ENCODE measurements at places on chromosomes 16 and 17.

GRCh38 chr17:6422654-6423241, 12.2 kb downstream of the AIPL1 start:
- DNase-seq: no peak

- DNase-seq: no peak
Measured at GRCh38 chr17:76333673-76334505, 19.8 kb downstream of the PRPSAP1 start.

DNA sequence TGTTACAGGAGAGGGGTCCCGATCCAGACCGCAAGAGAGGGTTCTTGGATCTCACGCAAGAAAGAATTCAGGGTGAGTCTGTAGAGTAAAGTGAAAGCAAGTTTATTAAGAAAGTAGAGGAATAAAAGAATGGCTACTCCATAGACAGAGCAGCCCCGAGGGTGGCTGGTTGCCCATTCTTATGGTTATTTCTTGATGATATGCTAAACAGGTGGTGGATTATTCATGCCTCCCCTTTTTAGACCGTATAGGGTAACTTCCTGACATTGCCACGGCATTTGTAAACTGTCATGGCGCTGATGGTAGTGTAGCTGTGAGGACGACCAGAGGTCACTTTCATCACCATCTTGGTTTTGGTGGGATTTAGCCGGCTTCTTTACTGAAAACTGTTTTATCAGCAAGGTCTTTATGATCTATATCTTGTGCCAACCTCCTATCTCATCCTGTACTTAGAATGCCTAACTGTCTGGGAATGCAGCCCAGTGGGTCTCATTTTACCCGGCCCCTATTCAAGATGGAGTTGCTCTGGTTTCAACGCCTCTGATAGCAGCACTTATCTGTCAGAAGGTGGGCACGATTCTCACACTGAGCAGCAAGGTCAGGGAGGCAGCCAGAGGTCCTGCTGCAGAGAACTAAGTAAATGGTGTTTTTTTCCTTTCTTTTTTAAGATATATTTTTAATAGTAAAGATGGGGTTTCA, 26.5 kb upstream of the XYLT2 start:
- DNase-seq: no peak

- no peak for DNase-seq
Measured at GRCh38 chr17:61485067-61485775, 33.0 kb downstream of the TBX4 start.

DNA sequence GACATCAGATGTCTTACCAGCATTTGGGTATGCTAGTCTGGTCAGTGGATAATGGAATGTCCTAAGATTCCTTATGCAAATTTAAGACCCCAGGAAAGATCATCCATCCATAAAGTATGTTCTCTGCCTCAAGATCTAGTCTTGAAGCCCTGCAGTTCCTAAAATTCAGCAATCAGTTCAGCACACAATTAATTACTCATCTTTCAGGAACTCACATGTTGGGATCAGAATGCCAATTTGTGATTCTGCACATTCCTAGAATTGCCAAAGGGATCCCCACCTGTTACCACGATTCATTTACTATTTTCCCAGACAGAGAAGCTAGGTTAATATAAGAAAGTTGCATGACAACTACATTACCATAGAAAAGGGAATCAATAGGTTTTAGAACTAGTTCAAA, 3.2 kb downstream of the OR2C1 start:
- no peak for DNase-seq

- no peak for DNase-seq
Measured at GRCh38 chr17:19979917-19980770, 2.5 kb upstream of the AKAP10 start.

- DNase-seq: no peak
Measured at GRCh38 chr16:89172528-89173173, 1.1 kb downstream of the CDH15 start.

DNA sequence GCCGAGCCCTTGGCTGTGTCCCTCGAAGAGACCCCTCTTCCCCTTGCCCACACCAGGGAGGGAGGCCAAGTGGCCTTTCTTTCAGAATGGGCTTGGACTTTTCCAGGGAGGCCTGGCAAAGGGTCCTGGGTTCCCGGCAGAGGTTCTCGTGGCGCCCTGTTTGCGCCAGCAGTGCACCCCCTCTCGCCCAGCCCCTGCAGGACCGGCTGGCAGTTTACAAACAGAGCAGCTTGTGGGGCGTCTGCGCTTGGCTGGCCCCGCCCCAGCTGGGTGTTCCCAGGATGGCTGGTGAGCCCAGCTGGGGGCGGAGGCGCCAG, 137.8 kb upstream of the CIBAR2 start:
- no peak for DNase-seq

- DNase-seq: no peak
Measured at GRCh38 chr17:61511480-61512182, 59.4 kb downstream of the TBX4 start.

Data from substantia nigra (tissue), 51 donors.